ENCODE measurements at places on chromosomes 4 and X.

DNA sequence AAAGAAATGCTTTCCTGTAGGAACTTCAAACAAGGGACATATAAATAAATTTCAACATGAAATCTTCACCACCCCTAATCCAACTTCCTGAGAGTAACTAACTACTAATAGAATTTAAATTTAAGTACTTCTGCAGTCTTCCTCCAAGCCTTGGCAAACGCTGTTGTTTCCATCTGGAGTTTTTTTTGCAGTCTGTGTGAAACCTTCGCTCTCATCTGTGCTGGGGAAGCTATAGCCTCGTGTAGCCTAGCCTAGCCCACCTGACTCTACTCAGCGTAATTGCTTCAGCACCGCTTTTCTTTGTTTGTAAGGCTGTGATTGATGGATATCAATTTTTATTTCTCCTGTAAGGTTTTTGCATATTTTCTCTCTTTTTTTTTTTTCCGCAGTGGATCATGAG is 30.9 kb downstream of the STOX2 start:
- no peak for DNase-seq

DNA sequence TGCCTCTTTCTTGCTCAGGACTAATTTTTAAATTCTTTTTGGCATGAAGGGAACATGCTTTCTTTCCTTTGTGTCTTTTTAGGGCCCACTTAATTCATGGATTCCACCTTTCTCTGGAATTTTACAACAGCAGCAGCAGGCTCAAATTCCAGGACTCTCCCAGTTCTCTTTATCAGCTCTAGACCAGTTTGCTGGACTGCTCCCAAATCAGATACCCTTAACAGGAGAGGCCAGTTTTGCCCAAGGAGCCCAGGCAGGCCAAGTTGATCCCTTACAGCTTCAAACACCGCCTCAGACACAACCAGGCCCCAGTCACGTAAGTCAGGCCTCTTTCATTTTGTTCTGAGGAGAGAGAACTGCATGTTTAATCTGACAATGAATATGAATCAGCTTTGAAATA is 2.3 kb downstream of the ODAM start:
- DNase-seq: peak; percentile 52

- no peak for DNase-seq
Measured at GRCh38 chr4:73718375-73719373, 21.7 kb upstream of the CXCL8 start.

GRCh38 chr4:138428611-138429010 is 186.5 kb upstream of the SLC7A11 start:
- no peak for DNase-seq

DNA sequence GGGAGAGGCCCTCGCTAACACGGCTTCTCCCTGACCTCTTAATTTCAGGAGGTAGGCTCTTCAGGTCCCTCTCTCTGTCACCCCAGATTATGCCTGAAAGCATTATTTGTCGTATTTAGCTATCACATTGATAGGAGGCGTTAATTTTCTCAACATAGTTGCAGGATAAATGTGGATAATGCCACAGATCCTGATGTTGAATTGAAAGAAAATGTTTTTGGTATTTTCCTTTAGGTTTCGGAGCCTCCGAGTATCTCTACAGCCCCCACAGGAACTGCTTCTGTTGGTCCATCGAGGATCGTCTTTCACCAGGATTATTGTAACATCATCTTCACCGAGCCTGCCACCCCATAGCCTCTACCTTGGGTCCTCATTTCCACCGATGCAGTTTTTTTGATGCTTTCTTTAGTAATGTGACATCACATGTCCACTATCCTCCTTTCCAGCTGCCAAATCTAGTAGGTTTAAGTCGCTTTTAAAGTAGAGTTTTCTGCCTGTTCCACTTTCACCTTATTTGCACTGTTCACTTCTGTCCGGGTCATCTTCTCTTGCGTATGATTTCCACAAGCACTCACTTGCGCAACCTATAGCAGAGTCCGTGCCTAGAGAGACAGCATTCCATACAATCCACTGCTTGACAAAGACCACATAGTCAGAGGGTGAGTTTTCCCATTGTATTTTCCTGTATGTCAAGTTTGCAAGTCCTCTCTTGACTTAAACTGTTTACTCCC is 665 bp downstream of the TIGD2 start:
- peak; percentile 98 for DNase-seq

DNA sequence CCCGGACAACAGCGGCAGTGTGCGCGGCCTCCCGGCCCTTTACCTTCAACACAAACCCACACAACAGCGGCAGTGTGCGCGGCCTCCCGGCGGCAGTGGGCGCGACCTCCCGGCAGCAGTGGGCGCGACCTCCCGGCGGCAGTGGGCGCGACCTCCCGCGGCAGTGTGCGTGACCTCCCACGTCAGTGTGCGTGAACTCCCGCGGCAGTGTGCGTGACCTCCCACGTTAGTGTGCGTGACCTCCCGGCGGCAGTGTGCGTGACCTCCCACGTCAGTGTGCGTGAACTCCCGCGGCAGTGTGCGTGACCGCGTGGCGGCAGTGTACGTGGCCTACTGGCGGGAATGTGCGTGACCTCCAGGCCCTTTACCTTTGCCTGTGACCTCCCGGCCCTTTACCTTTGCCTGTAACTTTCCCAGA is 576.6 kb upstream of the FRG1 start:
- DNase-seq: no peak

DNA sequence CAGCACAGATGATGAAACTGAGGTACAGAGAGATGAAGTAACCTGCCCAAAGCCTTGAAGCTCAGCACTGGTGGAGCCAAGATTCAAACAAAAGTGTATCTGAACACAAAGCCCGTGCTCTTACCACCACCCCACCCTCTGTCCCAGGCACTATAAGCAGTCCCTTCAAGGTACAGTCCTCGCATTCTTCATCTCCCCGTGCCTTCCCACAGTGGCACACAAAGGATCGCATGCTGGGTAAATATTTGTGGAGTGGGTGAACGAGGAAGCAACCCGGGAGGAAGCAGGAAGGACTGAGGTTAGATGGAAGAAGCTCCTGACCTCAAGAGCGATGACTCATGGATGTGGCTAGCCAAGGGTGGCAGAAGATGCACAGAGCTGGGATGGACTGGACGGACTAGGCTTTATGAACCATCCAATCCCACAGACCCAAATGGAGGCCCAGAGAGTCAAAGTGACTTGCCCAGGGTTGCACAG is 18.4 kb downstream of the IQSEC2 start:
- DNase-seq: peak; percentile 73

DNA sequence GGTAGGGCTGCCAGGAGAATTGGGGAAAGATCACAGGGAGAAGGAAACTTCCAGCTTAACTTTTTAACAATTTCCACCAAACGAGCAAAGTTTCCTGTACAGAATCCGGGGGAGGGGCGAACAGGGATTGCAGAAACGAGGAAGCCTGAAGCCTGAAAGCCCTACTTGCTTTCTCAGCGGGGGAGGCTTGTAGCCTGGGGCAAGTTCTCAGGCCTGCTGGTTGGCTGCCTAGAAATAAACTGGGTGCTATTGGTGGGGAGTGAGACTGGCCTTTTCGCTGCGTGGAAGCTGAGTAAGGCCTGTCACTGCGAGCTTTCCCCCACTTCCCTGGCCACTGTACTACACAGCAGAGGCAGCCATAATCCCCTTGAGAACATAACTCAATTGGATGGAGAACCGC is 110.8 kb upstream of the ATP8A1 start:
- DNase-seq: no peak

GRCh38 chr4:141416219-141416618 is 195.5 kb downstream of the ZNF330 start:
- DNase-seq: no peak

GRCh38 chrX:69079268-69079667 is 86.0 kb downstream of the PJA1 start:
- DNase-seq: peak; percentile 34

DNA sequence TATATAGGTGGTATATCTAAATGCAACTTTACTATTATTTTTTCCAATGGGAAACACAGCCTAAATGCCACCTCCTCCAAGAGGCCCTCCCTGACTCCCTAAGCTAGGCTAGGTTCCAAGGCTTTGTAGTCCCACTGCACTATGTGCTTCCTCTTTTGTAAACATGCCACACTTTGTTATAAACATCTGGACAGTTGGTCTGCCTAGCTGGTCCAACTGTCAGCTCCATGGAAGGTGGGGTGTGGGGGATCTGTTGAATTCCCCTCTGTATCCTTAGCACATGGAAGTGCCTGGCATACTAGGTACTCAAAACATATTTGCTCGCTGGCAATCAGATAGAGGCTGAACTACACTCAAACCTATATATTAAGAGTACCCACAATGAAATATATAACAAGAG is 63.4 kb downstream of the SLC9A7 start:
- DNase-seq: no peak

DNA sequence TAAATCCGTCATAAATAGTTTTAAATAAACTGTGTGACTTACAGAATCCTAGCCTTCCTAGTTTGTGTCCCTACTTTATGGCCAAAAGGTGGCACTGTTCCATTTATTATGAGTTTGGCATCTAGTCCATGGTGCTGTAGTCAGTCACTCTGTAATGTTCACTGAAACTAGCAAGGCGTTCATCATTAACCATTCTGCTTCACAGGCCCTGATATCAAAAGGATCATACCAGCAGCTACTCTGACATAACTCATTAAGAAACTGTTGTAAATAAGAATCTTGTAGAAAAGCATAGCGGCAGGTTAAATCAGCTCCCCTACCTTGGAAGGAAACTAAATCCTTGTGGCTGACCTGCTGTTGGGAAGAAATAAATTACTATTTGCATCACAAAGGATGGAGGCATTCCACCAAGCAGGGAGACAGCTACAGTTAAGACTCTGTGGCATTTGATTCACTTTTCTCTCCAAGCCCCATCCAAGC is 919.6 kb upstream of the DIAPH2 start:
- DNase-seq: peak; percentile 1

DNA sequence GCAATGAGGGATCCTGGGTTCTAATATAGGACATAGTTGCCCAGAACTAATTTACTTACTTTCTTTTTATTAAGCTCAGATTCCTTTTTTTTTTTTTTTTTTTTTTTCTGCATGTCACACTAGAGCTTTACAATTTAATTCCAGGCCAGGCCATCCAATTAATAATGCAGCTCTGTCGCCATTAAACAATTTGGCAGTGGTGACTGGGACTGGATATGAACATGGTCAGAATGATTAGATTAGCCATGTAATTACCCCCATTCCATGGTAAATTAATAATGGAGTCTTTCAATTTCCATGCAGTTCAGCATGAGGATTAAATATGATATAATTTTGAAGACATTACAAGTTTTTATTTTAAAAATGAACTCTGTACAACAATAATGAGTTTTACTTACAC is 226.9 kb upstream of the ANXA3 start:
- no peak for DNase-seq

- peak; percentile 71 for DNase-seq
Measured at GRCh38 chr4:157115613-157116335, 39.8 kb downstream of the GLRB start.

GRCh38 chrX:38318606-38319005 is 8.7 kb downstream of the RPGR start:
- no peak for DNase-seq
